Foreskin fibroblast (primary cell): ENCODE measurements at places on chromosomes 6 and 20.

DNA sequence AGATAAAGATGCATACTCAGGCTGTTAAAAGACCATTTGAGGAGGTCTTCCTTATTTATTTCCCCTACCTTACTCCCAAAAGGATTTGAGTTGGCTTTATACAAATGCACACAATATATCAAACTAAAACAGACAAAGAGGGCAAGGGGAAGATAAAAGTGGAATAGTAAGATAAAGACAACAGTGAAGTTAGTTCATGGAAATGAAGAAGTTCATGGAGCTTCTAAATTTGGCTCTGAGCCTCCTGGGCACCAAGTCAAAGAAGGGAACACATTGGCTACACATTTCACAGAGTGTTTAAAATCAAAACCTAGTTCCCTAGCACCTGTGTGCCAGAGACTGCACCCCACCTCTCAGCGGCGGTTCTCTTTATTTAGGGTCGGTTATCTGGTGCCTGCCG lies 25.8 kb upstream of the ARMC2 start:
- DNase-seq, result no peak

- no peak for DNase-seq
Measured at GRCh38 chr20:11205769-11206362, 532.1 kb upstream of the JAG1 start.

DNA sequence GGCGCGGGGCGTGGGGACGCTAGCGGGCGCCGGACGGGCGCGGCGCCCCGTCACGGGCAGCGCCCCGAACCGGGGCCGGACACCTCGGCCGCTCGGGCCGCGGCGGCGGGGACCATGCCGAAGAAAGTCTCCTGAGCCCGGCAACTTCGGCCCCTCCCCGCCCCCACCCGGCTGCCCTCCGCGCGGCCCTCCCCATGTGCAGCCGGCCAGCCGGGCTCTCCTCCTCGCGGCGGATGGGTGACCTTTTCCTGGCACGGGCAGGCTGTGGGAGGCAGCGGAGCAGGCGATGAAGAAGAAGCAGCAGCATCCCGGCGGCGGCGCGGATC lies 278 bp downstream of the UST start:
- peak; percentile 86 for DNase-seq

DNA sequence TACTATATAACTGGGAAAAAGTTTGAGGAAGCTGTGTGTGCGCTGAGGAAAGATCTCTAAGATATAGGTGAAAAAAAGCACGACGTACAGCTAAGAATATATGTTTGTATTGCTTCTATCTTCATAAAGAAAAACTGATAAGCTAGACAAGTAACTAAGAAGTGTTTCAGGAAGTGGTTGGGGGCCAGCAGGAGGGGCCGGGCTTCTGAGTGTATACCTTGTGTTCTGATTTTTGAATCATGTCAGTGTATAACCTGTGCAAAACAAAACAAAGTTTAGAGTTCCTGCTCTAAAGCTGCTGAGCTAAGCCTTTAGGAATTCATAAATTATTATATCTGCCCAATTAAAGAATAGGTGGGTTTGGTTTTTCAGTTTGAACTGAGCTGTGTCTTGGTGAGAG lies 7.9 kb upstream of the OSER1 start:
- no peak for DNase-seq

DNA sequence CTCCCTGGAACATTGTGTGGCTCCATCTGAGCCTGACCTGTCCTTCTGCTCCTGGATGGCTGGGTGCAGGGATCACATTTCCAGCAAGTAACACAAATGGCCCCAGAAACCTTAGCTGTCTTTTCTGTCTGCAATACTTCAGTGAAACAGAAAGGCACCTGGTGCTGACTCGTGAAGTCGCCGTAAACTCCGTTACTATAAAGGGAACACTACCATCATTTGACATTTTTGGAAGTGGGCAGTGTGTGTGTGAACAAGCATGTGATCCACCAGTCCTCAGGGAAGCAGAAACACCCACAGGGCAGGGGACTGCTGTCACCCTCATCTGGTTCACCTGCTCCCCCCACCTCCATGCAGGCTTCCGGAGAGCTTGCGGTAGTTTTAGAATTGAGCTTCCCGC lies 23.9 kb downstream of the SERPINB6 start:
- DNase-seq, result no peak

DNA sequence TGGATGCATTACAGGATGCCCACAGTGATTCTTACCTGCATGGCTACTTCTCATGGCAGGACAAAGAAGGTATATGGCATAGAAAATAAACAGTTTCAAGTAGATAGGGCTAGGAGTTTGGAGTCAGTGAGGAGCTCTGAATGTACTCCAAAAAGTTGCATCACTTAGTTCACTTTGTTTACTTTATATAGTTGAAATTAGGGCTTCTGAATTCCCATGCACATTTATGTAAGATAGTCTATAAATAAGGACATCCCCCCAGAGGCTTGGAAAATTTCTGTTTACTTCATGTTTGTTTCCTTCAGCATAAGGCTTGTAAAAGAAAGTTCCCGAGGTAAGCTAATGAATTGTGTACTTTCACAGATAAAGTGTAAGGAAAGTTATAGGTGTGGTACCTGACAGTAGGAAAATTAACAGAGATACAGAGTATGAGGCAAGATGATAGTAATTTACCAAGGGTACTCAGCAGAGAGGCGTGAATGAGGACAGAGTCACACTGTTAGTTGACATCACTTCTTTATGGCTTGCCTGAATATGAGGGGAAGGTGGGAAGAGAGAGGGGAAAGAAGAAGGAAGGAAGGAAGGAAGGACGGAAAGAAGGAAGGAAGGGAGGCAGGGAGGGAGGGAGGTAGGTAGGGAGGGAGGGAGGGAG lies 51.1 kb downstream of the ADTRP start:
- no peak for DNase-seq

GRCh38 chr6:151702851-151703658 lies 104.4 kb upstream of the ESR1 start:
- DNase-seq, result no peak

- DNase-seq, result peak; percentile 84
Measured at GRCh38 chr6:129498950-129499842, 210.8 kb downstream of the ARHGAP18 start.
